ENCODE measurements at places on chromosomes 2 and 18.
A peak's percentile ranks its signal among the peaks of the same experiment; 100 is the strongest.

- no peak for DNase-seq
Observed at GRCh38 chr2:213185147-213185822, 33.9 kb upstream of the IKZF2 start.

DNA sequence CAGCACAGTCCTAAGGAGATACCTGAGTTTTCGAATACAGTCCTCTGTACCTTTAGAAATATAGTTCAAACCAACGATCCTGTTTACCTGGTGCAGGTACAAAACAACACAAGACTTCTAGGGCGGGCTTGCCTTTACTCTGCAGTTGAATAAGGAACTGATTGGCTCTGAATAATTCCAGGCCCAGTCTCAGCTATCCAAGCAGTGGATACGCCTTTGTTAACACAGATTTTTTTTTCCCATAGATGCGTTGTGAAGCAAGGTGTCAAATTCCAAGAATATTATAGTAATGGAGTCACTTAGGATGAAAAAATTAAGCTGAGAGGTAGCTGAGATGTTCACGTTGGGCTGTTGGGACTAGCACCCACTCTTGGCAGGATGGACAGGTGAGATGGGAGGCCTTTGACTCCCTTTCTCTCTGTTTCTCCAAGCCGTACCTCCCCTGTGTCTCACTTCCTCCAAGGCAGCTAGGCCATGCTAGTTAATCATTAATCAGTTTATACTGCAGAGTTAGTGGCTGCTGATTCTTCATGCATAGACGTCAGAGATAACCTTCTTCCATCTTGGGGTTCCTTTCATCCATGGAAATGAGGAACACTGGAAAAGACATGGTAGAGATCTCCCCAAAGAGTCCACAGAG lies 380.8 kb upstream of the ACVR2A start:
- DNase-seq: no peak

GRCh38 chr2:181123798-181124231 lies 143.4 kb downstream of the UBE2E3 start:
- peak; percentile 92 for DNase-seq

DNA sequence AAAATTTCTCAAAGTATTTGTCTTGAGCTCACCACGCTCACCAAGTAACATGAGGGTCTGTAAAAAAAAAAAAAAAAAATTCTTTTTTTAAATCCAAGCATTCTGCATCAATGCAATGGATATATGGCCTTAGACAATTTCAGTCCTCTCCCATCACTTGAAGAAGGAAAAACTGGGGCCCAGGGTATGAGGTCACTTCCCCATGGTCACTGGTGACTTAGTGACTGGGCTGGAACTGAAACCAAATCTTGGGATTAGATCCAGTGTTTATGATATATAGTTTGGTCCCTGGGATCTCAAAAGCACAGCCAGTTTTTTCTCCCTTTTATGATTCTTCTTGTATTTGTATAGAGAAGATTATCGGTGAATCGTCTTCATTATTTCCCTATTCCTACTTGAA lies 477.9 kb upstream of the TNP1 start:
- no peak for DNase-seq

- no peak for DNase-seq
Observed at GRCh38 chr18:21831413-21831831, 90.8 kb downstream of the MIB1 start.

DNA sequence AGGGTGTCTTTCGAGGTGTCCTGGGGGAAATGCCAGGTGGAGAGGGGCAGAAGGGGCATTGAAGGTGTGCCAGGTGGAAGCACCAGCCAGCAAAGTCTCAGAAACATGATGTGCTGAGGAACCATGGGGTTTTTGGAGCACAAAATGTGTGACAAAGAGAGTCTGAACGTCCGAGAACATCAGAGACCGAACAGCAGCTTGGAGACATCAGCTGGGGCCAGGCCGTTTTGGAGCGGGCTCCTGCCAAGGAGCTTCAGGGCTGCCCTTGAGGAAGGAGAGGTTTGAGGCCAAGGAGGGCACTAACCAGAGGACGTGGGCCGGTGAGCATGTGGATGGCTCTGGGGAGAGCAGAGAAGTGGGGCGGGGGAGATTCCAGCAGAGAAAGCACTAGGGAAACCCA lies 5.3 kb upstream of the MBP start:
- no peak for DNase-seq

DNA sequence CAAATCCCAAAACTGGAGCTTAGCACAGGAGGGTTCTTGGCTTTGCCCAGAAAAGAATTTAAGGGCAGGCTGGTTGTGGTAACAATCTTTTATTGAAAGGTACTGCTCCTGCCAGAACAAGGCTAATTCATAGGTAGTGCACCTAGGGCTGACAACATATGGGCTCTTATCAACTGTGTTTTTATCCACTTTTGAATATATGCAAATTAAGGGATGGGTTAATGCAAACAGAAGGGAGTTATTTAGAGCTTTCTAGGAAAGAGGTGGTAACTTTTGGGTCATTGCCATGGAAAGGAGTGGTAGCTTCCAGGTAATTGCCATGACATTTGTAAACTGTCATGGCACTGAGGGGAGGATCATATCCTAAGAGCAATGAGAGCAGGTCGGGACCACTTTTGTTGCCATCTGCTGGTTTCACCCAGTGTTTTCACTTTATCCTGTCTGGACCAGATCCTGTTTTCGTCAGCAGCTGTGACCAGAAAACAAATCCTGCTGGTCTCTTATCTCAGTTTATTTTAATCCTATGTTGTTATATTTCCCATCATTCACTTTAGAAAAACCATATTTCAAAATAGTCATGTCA lies 981 bp downstream of the C2orf66 start:
- no peak for DNase-seq

DNA sequence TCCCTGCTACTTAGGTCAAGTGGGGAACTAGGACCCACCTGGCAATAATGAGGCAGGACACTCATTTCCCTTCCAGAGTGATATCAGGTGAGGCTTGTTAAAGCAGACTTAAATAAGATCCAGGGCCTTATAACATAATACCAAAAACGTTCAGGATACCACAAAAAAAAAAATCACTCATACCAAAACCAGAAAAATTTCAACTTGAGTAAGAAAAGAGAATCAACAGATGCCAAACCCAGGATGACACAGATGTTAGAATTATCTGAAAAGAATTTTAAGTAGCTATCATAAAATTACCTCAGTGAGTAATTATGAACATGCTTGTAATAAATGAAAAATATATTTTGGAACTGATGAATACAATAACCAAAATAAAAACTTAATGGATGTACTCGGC lies 255.6 kb upstream of the OSR1 start:
- DNase-seq: no peak

DNA sequence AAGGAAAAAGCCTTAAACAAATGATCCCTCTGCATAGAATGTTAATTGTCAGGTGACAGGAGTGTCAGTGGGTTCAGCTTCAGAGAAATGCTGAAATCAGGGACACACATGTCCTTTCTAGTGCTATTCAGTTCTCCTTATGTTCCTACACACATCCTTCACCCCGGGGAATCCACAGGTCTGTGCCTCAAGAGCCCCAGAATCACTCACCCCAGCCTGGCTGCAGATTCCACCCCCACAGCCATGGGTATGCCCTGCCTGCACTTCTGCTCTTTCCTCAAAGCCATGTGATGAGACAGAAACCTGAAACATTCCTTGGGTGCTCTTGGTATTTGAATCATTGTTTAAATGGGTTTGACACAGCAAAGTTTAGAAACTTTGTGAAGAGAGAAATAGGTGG lies 27.4 kb upstream of the FZD7 start:
- DNase-seq: no peak

DNA sequence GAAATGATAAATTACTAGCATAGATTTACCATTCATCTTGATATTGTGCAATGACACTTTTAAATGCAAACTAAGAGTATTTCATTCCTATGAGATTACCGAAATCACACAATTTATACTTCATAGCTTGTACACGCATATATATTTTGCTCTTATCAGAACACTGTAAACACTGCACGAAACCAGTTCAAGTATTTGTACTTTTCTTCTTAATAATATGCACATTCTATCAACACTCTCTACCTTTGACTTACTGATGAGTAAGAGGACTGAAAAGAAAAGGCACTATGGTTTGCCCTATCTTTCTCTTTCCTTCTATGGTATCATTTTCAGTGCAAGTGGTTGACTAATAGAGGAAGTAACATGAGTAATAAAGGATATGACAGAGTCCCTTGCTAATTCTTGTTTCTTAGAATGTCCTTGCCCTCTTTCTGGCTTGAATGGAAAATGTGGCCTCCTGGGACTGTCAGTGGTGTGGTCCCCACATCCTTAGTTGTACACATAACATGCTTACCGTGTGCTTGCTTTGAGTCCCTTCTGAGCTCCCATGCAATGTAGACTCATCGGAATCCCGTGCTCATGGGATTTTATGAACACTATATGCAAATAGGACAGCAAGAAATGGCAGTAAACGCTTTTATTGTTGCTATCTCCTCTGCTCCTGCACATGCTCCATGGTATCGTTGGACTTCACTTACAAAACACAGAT lies 363.5 kb upstream of the TNP1 start:
- no peak for DNase-seq

GRCh38 chr2:112493858-112494648 lies 12.1 kb downstream of the TTL start:
- DNase-seq: no peak

DNA sequence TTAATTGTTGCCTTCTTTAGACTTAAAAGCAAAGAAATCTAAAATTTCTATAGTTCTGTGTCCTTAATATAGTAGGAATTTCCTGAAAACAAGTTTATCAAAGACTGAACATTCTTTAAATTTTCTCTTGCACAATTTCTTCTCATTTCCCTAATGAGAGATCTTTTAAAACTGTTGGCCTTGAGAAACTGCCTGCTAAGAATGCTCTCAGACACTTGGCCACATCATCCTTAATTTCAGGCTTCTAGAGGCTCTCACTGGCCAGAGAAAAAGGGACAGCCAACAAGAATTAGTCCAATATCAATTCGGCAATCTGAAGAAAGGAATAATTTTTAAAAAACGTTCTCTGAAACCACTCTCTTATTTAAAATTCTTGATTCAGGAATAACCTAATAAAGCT lies 167.0 kb upstream of the CREB1 start:
- no peak for DNase-seq

GRCh38 chr18:73060666-73061288 lies 193.0 kb upstream of the NETO1 start:
- DNase-seq: no peak

DNA sequence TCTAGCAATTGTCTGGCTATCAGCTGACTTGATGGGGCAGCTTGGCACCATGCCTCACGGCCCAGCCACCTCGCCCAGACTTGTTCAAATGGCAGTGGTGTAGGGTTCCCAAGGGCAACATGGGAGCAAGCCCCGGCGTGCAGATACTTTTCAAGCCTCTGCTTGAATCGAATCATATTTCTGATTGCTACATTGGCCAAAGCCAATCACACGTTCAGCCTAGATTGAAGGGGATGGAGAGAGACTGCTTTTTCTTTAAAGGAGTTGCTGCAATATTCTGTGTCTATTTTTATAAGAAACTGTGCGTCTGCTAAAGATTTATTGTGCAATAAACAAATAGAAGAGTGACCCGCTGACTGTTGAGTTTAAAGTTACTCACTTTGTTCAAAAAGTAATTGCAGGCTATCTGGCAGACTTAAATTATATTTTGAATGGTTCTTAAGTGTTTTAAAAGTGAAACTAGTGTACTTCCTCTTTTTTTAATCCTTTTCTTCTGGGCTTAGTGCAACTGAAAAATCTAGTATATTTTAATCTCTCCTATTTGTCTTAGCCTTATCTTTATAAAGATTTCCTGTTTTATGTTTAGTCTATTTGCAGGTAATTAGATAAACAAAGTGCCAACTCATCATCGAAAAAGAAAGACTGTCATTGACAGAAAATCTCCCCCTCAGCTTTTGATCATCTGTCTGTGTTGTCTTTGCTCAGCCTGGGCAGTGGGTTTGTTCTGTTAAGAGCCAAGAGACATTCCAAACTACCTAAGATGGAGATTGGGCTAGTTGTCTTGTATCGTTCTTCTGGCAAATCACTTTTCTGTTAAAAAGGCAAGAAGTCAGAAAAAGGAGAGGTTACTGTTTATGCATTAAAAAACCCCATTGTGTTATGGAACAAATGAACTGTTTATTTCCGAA lies 156.1 kb downstream of the TPGS2 start:
- DNase-seq: no peak

GRCh38 chr2:36359067-36359466 lies 3.5 kb downstream of the CRIM1 start:
- DNase-seq: peak; percentile 28

DNA sequence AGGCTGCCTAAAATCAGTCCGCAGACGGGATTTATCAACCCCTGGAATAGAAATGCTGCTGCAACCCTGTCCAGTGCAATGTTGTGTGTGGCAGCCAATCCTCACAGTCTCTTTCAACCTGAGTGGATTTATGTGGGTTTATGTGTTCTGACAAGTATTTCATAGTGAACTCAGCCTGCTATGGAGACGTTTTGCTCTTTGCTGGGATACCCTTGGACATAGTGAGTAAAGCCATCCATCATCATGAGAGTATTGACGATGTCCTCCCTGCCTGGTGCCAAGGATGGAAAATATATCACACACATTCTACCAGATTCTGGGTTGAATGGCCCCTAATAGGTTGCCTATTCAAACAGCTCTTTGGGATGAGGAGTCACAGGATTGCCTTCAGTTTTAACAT lies 219.1 kb downstream of the SOCS6 start:
- no peak for DNase-seq

GRCh38 chr2:43127941-43128558 lies 98.4 kb downstream of the ZFP36L2 start:
- no peak for DNase-seq

GRCh38 chr2:64454386-64455332 lies 697 bp downstream of the LGALSL start:
- DNase-seq: peak; percentile 43

DNA sequence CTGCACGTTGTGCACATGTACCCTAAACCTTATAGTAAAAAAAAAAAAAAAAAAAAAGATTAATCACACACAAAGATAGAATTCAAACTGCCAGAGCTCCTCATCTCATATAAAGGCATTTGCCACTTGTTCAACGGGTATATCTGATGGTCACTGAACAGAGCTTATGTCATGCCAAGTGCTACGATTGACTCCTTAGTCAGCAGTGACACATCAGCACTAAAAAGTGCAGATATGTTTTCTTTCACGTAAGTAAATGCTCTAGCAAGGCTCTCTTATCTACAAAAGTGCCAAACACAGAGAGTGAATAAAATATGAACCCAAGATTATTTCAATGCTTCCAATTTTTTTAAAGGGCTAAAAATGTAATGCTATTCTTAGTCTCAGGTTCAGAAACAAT lies 1.1 kb downstream of the LMAN1 start:
- DNase-seq: peak; percentile 36

GRCh38 chr2:833180-833579 lies 117.5 kb upstream of the SNTG2 start:
- no peak for DNase-seq

- no peak for DNase-seq
Observed at GRCh38 chr2:38514603-38515154, 88.0 kb downstream of the HNRNPLL start.

GRCh38 chr2:217939220-217939619 lies 63.6 kb downstream of the TNS1 start:
- no peak for DNase-seq

GRCh38 chr2:26991717-26992116 lies 21.3 kb downstream of the MAPRE3 start:
- no peak for DNase-seq

GRCh38 chr2:166104084-166104483 lies 23.7 kb downstream of the SCN1A start:
- no peak for DNase-seq
